ENCODE measurements at places on chromosomes 16 and 17.

DNA sequence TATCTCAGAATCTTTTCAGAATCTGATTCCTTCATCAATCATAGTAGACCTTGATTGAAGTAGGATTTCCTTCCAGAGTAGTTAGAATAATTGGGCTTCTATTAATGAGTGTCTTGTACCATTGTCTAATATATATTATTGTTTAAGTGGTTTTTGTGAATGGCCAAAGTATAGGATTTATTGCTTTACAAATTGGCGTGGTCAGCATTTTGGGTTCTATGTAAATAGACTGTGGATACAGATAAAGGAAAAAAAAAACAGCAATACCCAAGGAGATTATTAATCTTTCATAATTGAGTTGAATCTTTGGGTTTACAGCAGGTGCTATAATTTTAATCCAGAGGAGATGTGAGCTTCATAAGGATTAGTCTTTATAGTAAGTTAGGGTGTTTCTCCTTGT is 64.3 kb downstream of the AP2B1 start:
- no peak for DNase-seq

DNA sequence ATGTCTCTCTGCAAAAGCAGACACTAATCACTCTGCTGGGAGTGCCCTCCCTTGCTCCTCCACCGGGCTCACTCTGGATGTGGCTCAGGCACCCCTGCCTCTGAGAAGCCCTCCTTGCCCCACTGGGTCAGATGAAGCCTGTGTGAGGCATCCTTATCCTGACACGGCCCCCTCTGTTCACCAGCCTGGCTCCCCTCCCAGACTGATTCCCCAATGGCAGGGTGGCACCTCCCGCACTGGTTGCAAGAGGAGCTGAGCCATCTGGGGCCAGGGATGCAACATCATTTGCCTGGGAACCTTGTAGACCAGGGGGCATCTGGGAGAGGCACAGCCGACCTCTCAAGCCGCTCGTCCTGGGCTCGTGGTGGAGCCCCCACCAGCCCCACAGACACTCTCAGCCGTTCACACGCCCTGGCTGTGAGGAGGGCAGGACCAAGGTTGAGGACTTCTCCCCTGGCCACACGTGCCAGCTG is 6.7 kb downstream of the SMTNL2 start:
- DNase-seq = no peak

GRCh38 chr16:58088091-58088490 is 41.1 kb downstream of the CFAP20 start:
- DNase-seq = no peak

- no peak for DNase-seq
These were observed 82.1 kb downstream of the IRX5 start for GRCh38 chr16:55012793-55013192.

- DNase-seq = no peak
These were observed 37.8 kb downstream of the GNA13 start for GRCh38 chr17:65018610-65019316.

GRCh38 chr17:51257150-51258081 is 2.4 kb downstream of the MBTD1 start:
- no peak for DNase-seq

DNA sequence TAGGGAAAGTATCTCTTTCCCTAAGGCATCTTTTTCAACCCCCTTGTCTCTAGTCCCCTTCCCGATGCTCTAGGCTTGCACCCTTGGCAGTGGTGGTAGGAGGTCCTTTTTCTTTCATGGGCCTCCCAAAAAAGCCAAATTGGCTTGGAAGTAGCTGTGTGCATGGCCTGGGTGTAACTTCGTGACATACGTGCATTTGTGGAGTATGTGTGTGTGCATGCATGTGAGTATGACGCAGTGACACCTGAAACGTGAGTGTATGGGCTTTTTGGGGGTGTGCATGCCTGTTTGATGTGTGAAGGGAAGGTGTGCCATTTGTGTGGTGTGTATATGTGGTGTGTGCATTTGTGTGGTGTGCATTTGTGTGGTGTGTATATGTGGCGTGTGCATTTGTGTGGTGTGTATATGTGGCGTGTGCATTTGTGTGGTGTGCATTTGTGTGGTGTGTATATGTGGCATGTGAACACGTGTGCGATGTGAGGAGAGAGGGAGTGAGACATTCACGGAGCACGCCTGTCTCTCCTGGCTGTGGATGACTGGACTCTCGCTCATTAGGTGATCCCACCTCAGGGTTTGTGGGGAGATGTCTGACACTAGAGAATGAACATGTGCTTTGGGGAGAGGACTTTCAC is 15.7 kb downstream of the IGFBP4 start:
- DNase-seq = no peak

DNA sequence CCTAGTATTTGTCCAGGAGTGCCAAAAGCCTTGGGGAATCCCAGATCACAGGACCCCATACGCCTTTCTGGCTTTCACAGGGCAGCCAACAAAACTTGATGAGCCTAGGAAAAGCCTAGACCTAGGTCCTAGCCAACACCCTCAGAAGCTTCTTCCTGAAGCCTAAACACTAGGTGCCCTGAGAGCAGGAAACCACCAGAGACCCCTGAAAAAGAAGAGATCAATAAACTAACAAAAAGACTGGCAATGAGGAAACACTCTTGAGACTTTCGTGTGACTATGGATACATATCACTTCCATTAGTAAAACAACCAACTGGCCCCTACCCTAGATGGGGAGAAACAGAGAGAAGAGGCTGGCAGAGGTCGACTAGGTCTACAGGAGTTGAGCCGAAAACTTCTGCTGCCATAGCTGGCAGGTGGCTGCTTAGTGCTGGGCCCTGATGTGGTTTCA is 1.2 kb downstream of the ORMDL3 start:
- no peak for DNase-seq

GRCh38 chr16:892536-893255 is 78.1 kb downstream of the LMF1 start:
- no peak for DNase-seq

DNA sequence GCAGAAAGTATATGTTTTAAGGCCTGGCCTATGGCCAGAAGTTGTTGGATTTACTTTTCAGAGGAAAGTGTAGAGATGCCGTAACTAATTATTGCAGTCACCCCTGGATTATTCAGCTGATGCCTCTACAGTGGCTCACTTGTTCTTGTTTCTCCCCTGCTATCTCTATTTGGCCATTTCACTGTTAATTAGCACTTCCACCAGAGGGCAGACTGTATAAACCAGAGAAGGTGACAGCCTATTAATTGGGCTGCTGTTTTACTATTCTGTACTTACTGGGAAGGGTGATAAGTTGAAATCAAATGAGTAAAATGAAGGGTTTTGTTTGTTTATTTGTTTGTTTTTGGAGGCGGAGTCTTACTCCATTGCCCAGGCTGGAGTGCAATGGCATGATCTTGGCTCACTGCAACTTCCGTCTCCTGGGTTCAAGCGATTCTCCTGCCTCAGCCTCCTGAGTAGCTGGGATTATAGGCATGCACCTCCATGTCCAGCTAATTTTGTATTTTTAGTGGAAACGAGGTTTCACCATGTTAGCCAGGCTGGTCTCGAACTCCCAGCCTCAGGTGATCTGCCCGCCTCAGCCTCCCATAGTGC is 66.0 kb downstream of the CDK12 start:
- DNase-seq = no peak

DNA sequence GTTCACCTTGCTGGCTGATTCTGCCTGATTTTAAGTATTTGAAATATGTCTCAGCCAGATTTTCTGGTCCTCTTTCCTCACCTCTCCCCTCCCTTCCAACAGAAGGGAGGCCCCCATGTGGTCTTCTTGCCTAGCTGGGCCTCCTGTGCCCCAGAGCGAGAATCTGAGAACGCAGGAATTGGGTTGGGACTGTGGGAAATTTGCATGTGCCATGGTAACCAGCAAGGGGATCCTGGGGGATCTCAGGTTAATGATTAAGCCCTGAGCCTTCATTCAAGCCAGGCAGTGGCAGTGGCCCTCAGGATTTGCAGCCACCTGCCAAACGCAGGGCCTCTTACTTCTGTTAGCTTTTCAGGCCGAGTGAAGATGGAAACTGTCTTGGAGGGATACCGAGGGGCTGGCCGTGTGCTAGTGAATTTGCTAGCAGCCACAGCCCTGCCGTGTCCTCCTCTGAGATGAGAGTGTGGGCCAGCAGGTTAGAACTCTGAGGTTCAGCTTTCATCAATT is 40.2 kb downstream of the KSR1 start:
- no peak for DNase-seq
